ENCODE measurements at places on chromosomes 5 and 9.
A peak's percentile ranks its signal among the peaks of the same experiment; 100 is the strongest.

- no peak for DNase-seq
Measured at GRCh38 chr9:76730801-76731200, 33.4 kb upstream of the PCA3 start.

- no peak for DNase-seq
Measured at GRCh38 chr5:154538492-154538891, 60.5 kb upstream of the HAND1 start.

DNA sequence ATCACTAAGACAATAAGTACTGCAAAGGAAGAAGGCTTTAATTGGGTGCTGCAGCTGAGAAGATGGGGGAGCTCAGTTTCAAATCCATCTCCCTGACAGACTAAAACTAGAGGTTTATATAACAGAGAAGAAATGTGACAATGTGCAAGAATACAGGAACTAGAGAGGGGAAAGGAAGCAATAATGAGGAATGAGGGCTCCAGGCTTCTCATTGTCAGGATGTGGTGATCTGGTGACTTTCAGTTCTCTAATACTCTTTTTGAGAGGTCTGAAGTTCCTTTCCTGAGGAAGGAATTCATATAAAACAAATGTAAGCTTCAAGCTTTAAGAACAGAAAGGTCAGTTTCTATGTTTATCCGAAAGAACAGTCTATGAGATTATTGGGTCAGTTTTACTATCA is 42.5 kb upstream of the SPATA31E1 start:
- no peak for DNase-seq

DNA sequence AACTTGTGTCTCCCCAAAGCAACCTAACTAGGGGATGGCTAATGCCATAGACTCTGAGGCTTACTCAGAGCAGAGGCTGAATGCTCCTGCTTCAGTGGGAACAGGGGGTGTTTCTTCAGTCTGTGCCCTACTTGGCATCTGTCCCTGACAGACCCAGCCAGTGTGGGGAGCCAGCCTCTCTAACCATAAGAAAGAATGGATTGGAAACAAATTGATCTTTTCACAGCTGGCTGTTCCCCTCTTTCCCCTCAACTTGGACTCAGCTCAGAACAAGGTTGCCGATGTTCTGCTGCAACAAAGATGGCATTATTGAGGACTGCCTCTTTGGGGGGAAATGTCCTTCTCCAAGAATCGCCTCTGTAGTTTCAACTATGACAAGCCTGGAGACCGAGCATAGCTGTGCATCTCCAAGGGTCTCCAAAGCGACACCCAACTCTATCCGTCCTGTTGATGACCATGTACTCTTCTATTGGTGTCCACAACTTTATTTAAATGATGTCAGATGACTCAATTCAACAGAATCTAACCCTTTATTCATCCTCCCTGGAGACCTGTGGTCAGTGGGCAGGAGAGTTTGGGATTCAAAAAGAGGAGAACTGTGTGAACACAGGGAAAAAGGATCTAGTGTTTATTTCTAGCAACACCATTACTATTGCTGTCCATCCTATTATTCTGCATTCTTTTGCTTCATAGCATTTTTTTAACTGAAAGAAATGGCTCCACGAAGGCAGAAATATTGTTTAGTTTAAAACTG is 24.7 kb upstream of the TNC start:
- no peak for DNase-seq

DNA sequence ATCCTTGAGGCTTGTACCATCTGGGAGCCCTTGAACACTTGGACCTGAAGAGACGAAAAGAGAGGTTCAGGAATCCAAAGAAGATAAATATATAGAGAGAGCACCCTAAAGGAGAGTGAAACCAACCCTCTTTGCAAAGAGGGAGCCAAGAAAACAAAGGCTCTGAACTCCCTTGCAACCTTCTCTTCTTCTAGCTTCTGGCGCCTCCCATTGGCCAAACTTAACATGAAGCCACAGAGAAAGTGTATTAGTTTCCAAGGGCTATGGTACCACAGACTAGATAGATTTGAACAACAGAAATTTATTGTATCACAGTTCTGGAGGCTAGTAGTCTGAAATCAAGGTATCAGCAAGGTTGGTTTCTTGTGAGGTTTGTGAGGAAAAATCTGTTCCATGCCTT is 175.1 kb downstream of the HCN1 start:
- DNase-seq: no peak

DNA sequence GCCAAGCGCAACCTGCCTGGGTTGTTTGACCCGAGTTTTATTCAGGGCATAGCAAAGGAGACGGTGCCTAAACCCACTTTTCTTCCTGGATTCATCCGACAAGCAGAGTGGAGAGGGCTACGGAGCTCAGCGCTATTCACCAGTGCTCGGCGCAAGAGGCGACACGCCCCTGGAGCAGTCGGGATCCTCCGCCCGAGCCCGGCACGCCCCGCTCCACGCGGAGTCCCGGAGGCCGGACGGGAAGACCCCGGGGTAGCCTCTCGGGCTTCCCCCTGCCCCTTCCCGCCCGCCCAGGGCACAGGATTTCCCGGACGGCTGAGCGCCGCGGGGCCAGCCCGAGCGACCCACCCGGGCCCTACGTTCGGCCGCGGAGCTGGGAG is 427 bp downstream of the SERINC5 start:
- DNase-seq: peak; percentile 62

GRCh38 chr9:104028827-104029226 is 65.3 kb upstream of the SMC2 start:
- DNase-seq: peak; percentile 42

GRCh38 chr5:30928956-30929355 is 264.5 kb upstream of the CDH6 start:
- no peak for DNase-seq

- no peak for DNase-seq
Measured at GRCh38 chr9:113556877-113557593, 93.5 kb downstream of the RGS3 start.

DNA sequence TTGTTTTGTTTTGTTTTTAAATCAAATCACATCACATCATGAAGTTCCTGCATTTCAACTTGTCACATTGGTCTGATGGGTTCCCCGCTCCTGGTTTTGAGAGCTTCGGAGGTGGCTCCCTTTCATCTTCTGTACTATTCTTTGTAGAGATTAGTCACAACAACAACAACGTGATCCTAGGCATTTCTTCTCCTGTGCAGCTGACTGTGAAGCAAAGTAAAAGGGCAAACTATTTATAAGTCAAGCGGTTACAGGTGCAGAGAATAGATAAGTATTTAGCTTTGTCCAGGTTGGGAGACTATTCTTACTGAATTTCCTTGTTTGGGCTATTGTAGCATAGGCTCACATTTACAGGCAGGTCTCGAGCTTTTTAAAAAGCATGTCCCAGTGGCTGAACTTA is 197.7 kb upstream of the CDKN2B start:
- no peak for DNase-seq

Measured in activated CD4-positive, alpha-beta T cell treated with anti-CD3 and anti-CD28 coated beads, Interleukin-10, Interleukin-2, amounts not matched to agents 100 ng/mL and 50 ng/mL, durations not matched to agents 16 hours and 8 hours (primary cell).